ENCODE measurements at places on chromosomes 7 and 10.

DNA sequence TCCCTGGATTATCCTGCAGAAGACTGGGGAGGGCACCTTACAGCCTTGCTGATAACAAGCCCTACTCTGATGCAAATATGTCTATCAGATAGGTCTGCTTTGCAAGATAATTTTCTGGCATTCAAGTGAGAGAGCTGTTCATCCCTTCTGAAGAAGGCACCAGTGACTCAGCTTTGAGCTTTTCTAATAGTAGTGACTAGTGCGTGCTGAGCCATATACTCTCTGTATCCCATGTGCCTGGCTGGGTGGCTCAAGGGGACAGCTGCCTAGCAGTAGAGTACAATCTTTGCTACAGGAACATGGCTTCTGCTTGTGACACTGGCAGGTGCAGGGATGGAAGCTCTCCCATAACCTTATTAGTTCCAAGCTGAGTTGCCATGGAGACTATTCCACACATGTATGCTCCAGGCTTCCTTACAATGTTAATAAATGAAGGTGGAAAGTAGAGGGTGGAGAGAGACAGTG, 35.0 kb upstream of the ABCB4 start:
- DNase-seq: no peak

GRCh38 chr7:28754447-28754846, 203.7 kb downstream of the TRIL start:
- DNase-seq: no peak

DNA sequence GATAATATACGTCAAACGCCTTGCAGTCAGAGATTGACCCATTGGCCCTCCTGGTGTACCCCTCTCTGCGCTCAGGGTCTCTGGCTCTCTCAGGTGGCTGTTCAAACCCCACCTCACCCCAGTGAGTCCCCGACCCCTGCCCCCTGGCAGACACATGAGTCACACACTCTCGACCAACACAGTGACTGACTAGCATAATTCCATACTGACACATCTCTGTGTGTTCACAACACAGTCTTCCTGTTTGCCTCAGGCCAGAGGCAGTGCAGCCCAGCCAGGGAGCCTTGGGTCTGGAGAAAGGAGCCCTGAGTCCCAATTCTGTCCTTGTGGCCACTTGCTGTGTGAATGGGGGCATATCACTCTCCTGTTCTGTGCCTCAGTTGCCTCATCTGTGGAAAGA, 40.1 kb downstream of the PALD1 start:
- DNase-seq: no peak

GRCh38 chr10:14761372-14761771, 13.3 kb downstream of the FAM107B start:
- no peak for DNase-seq

- peak; percentile 20 for DNase-seq
These were observed 593 bp upstream of the CUX1 start for GRCh38 chr7:101816595-101817470.

DNA sequence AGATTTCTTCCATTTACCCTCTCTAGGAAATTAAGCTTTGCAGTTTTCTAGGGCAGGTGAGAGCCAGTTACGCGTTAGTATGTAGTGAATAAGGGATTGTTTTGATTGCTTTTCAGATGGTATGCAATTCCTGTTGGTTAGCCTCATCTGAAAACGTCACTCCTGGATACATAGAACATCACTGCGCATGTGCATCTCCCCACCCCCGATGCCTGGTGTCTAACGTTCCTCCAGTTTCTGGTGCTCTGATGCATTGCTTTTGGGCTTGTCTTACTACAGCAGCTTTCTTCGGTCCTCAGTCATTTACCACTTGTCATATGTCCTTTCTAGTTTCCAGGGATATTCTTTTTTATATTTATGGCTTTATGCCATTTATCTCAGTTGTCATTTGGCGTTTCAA, 22.5 kb downstream of the MLLT10 start:
- no peak for DNase-seq

- DNase-seq: no peak
These were observed 1.8 kb downstream of the TNRC18 start for GRCh38 chr7:5421714-5422395.

DNA sequence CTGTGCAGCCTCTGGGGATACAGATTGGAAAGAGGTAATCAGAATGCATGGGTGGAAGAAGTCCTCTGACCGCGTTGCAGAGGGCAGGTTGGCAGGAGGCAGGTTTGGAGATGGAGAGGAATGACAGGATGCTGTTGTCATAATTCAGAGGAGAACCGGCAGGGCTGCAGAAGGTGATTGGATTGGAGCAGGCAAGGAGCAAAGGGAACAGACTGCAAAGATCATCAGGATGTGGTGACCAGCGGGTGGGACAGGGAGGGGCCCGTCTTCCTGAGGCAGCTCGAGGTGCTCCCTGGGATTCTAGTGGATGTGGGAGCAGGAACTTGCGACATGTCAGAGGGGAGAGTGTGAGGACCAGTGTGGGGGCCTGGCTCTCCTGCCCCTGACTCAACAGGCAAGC, 78.5 kb upstream of the PPIF start:
- no peak for DNase-seq

DNA sequence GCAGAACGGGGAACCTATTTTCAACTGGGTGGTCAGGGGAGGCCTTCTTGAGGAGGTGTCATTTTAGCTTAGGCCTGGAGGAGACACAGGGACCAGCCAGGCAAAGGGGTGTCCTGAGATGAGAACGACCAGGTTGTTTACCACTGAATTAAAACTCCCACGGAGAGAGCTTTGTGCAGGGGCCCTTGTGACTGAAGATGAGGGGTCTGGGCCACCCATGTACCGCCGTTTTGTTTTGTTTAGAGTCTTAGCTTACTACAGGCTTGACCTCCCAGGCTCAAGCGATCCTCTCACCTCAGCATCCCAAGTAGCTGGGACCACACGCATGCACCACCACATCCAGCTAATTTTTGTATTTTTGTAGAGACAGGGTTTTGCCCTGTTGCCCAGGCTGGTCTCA, 80.4 kb downstream of the FAM171A1 start:
- no peak for DNase-seq

DNA sequence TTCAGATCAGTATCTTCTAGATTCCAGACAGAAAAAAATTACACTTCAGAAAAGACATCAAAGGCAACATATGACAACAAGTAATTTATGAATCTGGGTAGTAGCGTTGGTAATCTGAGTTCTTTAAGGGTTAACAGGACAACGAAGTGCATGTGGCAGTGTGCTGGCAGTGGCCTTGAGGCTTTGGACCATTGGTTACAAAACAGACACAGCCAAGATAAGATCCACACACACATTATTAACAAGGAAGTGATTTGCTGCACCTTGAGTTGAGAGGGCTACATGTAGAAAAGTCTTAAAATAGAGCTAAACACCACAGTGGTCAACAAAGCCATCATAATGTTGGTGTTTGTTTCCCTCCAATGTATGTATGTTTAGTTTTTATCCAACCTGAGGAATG, 40.6 kb downstream of the AKR1D1 start:
- no peak for DNase-seq

DNA sequence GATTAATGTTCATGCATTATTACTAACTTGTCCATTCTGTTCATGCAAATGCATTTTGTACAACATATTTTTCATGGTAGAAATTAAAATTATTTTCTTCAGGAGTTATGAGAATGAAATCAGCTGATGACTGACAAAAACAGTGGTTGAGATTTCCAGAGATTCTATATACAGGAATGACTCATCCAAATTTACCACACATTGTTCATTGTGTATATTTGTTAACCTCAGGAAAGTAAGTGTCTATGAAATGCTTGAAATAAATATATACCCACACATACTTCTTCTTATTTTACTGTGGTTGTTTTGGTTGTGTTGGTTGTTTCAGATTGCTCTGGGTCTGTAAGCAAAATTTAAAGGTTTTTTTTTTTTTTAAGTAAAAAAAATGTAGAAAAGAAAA, 108.1 kb upstream of the SP8 start:
- DNase-seq: no peak

GRCh38 chr7:35721288-35721687, 26.4 kb upstream of the HERPUD2 start:
- no peak for DNase-seq

GRCh38 chr7:139720705-139721231, 57.0 kb downstream of the HIPK2 start:
- peak; percentile 27 for DNase-seq

DNA sequence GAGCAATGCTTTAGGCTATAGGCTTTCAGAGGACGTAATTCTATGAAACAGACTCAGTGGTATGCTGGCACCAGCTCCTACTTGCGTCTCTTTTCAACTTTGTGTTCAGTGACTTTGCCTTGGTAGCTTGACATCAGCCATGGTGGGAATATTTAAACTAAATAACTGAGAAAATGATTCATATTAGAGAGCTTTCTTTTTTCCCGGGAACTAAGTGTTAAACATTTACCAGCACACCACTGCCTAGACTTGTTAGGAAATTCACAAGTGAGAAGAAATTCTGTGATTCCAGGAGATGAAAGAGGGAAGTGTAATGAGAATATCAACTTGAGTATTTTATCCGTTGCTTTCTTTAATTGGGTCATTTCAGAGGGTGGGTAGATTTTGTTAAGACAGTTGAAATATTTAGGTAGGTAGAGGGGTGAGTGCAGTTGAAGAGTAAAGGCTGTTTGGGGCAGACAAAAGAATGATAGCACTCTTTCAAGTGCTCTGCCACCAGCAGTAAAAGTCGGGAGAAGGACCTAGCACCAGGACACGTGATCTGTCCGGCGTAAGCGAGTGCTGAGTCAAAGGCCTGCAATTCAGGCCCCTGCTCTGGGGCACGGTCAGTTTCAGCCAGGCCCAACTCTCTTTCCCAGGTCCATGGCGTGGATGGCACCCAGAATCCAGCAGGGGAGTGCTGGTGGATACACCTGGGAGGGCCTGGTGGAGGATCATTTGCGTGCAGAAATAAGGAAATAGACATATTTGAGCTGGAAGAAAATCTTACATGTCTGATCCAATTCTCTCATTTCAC, 206.3 kb downstream of the SNX10 start:
- no peak for DNase-seq

GRCh38 chr10:114300036-114300645, 61.1 kb downstream of the VWA2 start:
- no peak for DNase-seq

DNA sequence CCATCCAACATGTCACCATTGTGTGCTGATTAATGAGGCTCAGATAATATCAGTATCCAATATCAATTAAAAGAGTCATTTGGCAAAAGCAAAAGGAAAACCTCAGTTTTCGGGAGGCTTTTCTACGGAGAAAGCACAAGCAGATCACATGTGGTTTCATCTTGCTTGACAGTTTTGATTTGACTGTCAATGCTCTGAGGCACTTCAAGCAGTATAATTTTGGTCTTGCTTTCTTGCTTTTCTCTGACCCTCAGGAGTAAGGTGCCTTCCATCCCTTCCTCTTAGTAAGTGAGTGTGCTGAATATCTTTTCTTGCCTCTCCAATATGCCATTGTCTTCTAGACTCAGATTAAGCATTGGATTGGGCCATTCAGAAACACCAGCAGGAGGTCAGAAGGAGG, 115.5 kb upstream of the CALCR start:
- DNase-seq: no peak

DNA sequence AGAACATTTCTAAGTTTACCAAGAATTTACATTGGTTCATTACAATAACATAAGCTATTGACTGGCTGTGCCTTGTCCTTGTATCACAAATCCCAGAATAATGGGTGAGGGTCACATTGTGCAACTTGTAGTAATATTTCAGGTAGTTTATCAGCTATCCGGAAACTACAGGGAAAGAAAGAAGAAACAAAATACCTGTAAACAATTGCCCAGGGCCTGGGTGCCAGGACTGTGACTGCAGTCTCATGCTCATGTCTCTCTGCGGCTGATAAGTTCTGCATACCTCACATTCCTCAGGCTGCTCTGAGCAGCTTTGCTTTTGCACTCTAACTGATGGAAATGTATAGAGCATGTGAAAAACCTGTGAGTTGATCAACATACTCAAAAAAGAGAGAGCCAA, 131.8 kb upstream of the TRIM24 start:
- DNase-seq: no peak

GRCh38 chr7:130415006-130415405, 25.8 kb downstream of the CEP41 start:
- no peak for DNase-seq

DNA sequence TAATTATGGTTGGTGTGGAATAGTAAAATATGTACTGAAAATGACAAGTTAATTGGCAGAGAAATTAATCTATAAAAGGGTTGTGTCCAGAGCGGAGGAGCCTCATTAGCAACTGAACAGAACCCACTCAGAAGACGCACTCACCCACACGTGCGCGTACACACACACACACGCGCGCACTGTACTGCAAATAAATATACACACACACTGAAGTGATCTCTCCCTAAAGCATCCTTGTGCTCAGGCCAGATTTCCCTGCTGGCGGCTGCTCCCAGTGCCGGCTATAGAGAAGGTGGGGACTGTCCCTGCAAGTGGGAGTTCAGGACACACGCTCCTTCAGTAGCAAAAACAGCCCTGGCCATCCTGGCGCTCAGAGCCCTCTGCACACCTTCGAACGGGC, 85.2 kb downstream of the CHST15 start:
- no peak for DNase-seq

DNA sequence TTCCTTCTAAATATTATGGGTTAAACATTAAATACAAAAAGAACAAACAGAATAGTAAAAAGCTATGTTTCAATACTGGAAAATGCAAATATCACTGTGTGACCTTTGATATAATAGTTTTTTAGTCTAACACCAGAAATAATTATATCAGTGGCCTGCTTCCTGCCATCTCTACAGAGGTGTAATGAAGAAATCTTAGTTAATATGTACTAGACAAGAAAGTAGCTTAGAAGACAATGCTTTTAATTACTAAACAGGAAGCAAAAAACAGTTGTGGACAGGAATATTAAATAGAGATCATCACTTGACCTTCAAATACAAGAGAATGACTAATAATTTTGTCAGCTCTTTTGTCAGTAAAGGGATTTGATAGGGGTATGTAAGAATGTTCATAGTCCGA, 47.4 kb upstream of the LRRN3 start:
- DNase-seq: no peak

- DNase-seq: no peak
These were observed 87.8 kb downstream of the DNMBP start for GRCh38 chr10:99921948-99922347.

- DNase-seq: no peak
These were observed 388.2 kb upstream of the GALNT17 start for GRCh38 chr7:70743531-70744325.

DNA sequence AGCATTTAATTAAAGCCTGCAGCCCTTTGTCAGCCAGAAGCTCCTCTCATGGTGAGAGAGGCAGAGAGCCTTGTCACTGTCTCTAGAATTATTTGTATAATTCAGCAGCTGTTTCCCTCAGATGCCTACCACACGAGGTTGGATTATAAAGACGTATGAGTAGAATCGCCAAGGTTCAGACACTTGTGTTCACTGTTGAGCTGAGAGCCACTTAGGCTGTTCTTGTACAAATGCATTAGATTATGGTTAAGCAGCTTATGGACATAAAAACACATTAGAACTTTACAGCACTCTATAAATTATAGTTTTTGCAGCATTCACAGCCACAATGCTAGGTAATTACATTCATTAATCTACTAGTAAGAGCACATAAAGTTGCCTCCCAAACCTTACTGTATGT, 282.6 kb downstream of the AUTS2 start:
- no peak for DNase-seq

DNA sequence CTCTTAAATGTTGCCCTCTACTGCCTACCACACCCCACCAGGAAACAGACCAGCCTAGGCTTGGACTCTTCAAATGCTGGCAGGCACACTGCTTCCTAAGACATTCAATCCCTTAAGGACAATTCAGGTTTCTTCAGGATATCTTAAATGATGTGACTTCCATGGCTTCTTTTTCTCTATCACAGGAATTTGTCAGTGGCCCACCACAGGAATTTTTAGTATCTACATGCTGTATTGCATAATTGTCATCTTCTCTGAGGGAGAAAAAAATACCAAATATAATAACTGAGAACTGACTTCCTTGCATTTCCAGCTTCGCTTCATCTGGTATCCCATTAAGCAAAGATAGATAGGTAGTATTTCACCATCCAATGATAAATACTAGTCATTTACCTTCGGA, 129.3 kb downstream of the WNT2 start:
- DNase-seq: no peak
